ENCODE measurements at places on chromosomes 16 and 17.

DNA sequence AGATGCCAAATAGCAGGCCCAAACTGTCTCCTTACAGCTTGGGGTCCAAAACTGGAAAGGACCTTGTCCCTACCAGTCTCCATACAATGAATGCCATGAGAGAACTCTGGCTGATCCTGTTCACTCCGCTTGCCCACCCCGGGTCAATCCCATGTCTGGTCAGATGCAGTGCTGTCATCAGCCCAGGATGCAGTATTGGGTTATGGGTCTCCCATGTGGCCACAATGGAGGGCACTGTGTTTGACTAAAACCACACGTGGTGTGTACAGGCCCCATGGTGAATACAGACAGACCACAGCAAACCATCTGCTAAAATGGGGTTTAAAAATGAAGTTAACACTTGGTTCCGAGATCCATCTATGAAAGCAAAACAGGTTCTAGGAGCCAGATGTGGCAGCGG is 20.4 kb downstream of the TRIM16 start:
- DNase-seq, result no peak

DNA sequence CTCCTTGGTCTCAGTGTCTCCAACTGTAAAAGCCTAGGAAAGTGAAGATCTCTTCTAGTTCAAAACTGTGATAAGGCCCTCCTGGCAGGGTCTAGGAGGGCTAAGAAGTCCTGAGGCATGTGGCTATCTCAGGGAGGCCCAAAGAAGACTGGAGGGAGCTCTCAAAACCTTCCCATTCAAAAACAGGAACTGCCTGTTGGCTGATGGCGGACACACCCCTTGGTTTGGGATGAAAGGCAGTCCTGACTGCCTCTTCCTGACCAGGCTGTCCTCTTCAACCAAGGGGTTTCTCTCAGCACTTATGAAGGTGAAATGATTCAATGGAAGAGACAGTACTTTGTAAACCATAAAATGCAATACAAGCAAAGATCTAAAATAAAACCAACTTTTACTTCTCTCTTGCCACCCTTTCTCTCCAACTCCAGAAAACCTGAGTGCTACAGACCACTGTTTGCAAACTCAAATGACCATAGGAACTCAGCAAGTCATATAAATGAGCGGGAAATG is 4.7 kb downstream of the ZNF764 start:
- no peak for DNase-seq

DNA sequence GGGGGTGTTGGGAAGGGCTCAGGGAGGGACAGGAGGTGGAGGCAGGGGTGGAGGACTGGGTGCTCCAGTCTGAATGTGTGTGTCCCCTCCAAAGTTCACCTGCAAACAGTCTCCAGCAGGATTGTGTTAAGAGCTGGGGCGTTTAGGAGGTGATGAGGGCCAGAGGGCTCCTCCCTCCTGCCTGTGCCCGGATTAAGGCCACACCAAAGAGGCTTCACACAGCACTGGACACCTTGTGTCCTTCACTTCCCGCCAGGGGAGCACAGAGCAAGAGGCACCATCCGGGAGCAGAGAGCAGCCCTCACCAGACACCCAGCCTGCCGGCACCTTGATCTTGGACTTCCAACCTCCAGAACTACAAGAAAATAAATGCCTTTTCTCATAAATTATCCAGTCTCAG is 30.2 kb upstream of the ENPP7 start:
- DNase-seq, result no peak

DNA sequence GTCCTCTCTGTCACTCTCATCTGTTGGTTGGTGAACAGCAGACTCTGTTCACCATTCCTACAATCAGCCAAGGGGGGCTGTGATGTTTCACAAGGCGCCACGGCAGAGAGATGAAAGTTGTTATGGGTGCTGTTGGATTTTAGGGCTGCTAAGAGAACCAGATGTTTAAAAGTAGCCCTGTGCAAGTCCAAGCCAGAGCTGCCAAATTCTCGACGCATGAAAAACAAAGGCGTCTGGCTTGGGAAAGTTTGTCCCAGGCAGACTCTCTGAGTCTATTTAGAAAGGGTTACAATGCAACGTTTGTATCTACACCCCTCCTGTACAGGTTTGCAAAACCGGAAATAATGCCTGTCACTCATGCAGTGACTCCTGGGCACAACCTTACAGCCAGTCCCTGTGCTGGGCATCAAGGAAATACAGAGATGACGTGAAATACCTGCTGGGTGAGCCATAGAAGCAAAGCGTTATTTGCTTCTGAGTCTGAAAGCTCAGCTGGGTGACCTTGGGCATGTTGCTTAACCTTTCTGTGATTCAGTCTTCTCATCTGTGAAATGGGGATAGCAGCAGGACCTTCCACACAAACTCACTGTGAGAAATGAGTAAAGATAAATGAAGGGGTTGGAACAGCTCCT is 74.8 kb downstream of the XYLT1 start:
- DNase-seq, result no peak

- DNase-seq, result no peak
Observed at GRCh38 chr16:50367777-50368409, 895 bp downstream of the BRD7 start.

DNA sequence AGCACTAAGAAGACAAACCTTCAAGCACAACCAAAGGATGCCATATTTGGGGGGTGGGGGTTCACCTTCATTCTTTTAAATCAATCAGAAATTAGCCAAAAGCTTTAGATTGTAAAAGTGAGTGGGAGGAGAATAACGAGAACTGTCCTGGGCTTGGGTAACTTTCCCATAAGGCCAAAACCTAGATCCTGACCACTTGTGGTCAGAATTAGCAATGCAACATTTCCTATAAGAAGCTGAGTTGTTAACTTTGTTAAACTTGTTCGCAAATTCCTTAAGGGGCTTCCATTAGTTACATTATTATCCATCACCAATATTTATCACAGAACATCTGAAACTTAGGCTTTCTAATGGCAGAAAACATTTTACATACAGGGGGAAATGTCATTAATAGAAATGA is 25.1 kb downstream of the STAT5B start:
- no peak for DNase-seq

GRCh38 chr17:43384476-43384862 is 14.3 kb upstream of the ARL4D start:
- no peak for DNase-seq

- DNase-seq, result no peak
Observed at GRCh38 chr17:52150935-52151334, 7.6 kb downstream of the CA10 start.

- DNase-seq, result no peak
Observed at GRCh38 chr17:27657620-27658019, 26.6 kb downstream of the LGALS9 start.

DNA sequence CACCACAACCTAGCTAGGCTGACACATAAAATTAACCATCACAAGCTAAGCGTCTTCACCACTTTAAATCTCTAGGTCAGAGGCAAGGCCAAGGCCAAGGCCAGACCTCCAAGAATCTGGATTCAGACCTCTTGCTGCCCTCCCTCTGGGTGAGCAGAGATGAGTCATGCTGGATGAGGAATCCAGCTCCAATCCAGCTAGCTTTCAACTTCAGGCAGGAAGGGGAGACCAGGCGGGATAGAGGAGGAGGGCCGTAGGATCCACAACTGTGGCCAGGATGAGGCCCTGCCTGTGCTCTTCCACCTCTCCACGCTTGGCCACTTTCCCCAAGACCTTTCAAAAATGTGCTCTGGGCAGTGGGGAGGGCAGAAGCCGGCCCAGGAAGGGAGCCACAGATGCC is 14.7 kb downstream of the LRRC75A start:
- DNase-seq, result no peak

- DNase-seq, result no peak
Observed at GRCh38 chr17:45792995-45793755, 9.1 kb downstream of the CRHR1 start.

GRCh38 chr17:43477832-43478634 is 5.7 kb upstream of the DHX8 start:
- no peak for DNase-seq

DNA sequence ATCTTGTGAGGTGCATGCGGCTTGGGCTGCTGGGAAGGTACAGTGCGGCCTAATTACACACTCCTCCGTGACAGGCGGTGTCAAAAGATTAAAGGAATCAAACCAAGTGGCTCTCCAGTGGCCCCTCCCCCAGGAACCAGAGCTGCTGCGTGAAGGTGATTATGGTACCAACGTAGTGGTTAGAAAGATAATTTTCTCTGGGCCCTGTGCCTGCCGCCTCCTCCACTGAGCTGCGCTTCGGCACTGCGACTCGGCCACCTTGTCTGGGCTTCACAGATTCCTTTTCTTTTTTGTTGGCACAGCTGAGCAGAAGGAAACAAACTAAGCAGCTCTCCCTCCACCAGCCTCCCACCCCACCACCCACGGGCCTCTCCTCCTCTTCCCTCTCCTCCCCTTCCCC is 113.2 kb upstream of the SDK2 start:
- DNase-seq, result no peak

DNA sequence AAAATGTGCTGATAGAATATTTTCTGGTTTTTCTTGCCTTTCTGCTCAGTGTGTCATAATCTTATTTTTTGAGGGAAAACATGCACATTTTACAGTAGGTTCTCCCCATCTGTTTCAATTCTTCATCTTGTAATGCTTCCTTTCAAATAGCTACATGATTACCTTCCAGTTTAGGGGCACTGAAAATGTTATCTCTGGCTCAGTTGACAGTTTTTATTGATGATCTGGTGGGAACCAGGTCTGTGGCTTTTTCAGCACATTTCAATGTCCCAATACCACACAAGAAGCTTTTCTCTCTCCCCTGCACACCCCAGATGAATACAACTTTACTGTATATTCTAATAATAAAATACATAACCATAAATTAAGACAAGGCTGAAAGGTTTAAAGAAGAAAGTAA is 36.5 kb downstream of the FTO start:
- no peak for DNase-seq

- DNase-seq, result no peak
Observed at GRCh38 chr16:17238285-17239028, 232.3 kb downstream of the XYLT1 start.

DNA sequence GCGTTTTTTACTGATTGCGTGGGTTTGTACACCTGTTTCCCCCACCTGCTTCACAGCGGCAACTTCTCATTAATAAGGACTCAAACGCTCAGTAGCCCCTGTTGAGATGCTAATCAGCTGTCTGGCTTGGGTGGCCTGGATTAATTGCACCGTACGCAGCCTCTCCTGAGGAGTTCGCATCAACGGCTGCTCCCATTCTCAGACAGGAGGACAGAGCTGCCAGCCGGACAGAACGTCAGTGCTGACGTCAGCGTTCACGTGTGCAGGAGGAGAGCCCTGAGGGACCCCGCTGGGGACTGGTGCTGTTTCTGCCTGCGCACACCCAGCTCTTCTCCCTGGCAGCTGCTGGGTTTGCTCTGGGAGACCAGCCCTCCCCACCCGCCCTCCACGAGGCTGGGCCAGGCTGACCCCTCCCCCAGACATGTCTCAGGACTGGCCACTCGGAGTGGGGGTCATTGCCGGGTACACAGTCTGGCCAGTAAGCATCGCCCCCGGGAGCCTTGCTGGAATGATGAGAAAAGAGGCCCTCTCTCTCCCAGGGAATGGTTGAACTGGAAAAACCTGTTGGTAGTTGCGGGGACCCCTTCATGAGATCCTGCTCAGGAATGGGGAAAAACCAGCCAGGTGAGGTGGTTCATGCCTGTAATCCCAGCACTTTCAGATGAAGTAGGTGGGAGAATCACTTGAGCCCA is 5.7 kb upstream of the BANP start:
- DNase-seq, result no peak

- no peak for DNase-seq
Observed at GRCh38 chr16:72736074-72736473, 311.9 kb downstream of the ZFHX3 start.

DNA sequence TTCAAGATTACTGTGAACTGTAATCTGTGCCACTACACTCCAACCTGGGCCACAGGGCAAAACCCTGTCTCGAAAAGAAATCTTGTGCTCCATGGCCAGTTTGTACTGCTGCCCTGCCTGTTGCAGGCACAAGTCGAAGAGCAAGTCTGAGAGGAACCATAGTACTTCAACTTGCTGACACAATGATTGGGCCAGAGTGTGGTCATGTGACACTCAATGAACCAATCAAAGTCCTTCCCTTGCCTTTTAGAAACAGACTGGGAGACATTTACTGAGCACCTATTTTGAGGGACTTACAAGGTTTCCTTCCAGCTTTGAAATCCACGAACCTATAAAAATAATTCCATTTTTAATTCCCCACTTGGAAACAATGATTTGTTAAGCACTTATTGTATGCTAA is 39.8 kb upstream of the TMC5 start:
- no peak for DNase-seq

GRCh38 chr17:76003915-76004314 is 3.3 kb downstream of the CDK3 start:
- no peak for DNase-seq

DNA sequence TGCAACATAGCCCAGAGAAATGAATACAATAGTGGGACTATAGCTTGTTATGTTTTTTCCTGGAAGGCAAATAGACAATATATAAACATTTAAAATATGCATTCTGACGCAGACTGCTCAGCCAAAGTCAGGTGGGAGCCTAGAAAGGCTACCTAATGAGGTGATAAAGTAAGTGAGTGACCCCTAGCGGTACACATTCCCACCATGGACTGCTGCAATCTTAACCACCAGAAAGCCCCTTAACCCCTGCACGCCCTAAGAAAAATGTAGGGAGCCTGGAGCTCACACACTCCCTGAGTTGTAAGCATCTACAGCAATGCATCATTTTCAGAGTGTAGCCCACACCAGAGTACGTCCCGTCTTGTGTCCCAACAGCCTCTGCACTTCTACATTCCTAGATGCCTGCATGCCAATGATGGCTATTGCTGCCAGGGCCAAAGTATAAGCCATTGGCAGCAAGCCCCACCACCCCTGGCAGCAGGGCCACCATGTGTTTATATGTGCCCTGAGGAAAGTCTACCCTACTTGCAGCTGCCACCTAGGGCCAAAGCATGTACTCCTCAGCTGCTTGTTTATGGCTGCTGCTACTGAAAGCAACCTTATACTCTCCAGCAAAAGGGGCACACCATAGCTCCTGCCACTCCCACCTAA is 127.6 kb downstream of the KIF2B start:
- no peak for DNase-seq

DNA sequence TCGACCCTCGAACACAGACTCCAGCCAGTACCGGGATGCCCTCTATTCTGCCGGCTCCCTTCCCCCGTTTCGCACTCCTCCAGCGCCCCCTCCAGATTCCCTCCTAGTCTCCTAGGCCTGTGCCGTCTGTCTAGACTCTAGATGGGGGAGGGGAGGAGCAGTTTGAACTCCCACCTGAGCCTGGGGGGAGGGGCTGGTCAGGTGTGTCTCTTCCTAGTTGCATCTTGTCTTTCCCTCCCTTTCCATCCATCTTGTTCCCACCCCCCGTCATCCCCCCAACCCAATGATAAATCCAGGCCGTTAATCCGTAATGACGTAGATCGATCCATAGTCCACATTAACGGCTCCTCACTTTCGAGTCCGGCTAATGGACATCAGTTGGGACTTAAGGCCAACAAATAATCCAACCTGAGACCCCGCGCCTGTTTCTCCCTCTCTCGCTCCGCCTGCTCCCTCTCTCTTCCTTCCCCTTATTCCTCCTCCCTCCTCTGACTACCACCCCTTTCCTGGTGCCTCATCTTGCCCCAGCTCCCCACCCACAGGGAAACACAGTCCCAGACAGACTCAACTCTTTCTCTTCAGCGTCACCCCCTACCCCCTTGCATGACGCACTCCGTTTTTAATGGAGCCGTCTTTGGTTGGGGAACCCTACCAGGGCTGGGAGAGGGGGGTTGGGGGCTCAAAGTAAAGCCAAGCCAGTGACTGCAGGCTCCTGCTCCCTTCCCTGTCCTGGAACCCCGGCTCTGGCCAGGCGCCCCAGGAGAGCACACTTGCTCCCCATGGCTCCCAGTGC is 3.4 kb upstream of the HOXB5 start:
- DNase-seq, result no peak

Data from thoracic aorta (tissue), 2 donors.